ENCODE measurements at places on chromosomes 11 and 22. TPM values are rescaled to one million over a fixed set of nuclear protein-coding genes. Genes with fewer than 3 reads are reported as not detected.

The CCDC89 gene
- total RNA-seq = 0.84 TPM

The LRP4 gene
- 3.1 TPM for total RNA-seq

The OOSP4B gene
- not detected for total RNA-seq

The SEPTIN5 gene
- 7.0 TPM for total RNA-seq
